Stimulated activated CD4-positive, alpha-beta T cell treated with anti-CD3 and anti-CD28 coated beads, Interleukin-15, amount 100 ng/mL, for 1 hour (primary cell): ENCODE measurements at places on chromosomes 12 and 14.

- DNase-seq, result no peak
Measured at GRCh38 chr12:40241741-40242140, 16.9 kb downstream of the LRRK2 start.

GRCh38 chr12:45575823-45576475 is 153.6 kb upstream of the ARID2 start:
- DNase-seq, result no peak

DNA sequence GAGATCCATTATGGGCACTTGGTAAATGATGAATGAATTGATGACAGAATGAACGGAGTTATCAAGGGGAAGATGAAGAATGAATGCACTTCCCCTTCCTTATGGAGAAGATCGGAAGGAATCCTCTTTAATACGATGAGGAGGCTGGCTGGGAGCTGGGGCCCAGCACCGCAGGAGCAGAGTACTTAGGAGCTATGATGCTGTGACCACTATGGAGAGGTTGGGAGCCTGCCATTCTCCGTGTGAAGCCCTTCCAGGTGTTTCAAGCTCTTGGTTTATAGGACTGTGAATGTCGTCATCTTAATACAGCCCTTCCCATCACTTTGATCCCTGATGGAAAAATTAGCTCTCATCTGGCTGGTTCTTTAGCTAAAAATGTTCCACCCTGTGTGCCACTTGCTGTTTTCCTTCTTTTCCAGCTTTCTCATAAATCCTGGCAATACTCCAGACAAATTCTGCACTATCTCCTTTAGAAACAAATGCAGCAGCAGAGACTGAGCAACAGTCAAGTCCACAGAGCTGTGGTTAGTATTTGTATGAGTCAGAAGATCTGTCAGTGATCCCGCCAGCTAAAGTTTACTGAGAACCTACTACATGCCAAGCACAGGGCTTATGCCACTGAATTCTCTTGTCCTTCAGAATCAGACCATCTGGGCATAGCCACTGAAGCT is 263.1 kb upstream of the CRY1 start:
- DNase-seq, result no peak

GRCh38 chr12:119328111-119328510 is 6.4 kb upstream of the CCDC60 start:
- DNase-seq, result no peak

DNA sequence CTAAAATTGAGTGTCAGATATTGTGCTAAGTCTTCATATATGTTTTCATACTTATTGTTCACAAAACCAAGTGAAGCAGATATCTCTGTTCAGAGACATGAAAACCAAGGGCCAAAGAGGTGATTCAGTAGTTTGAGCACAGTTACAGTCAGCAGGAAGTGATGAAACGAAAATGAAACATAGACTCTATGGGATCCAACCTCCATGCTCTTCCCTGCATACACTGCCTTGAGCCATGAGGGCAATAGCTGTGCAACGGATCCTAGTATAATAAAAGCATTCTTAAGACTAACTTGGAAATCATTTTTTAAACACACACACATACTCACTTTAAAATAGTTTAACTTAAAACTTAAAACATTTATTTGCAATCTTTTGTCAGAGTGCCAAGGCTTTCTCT is 27.9 kb downstream of the ESR2 start:
- no peak for DNase-seq

- DNase-seq, result no peak
Measured at GRCh38 chr12:44667461-44667860, 208.7 kb downstream of the NELL2 start.

- DNase-seq, result no peak
Measured at GRCh38 chr12:40015345-40015744, 90.5 kb downstream of the SLC2A13 start.

DNA sequence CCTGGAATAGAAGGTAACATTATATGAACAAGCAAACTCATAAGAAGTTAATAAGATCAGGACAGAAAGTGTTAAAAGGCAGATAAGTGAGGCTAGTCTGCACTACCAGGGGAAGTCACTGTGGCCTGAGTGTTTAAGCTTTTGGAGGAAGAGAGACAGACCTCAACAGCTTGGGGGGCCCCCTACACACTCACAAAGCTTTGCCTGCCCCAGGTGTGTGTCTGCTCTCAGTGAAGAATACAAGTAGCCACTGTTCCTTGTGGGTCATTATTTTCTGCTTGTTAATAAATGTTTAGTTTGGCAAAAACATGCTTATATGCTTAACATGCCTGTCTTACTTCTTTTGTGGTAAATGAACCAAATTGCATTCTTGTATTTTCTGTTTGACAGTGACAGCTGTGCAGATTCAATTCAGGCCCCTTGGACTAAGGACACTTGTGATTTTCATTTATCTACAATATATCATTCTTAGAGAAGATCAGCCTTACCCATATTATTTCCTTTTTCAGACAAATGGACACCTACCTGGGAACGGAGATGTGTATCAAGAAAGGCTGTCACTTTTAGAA is 50.7 kb upstream of the C12orf71 start:
- DNase-seq, result no peak

- DNase-seq, result no peak
Measured at GRCh38 chr12:10398168-10398567, 8.3 kb upstream of the KLRK1 start.

- DNase-seq, result no peak
Measured at GRCh38 chr14:102883089-102883541, 39.3 kb upstream of the AMN start.

GRCh38 chr12:79295572-79295971 is 395.2 kb downstream of the PAWR start:
- no peak for DNase-seq
